ENCODE measurements at places on chromosomes 3 and 15.

- DNase-seq = peak; percentile 84
Observed at GRCh38 chr3:50320853-50321335, 1.7 kb downstream of the HYAL2 start.

DNA sequence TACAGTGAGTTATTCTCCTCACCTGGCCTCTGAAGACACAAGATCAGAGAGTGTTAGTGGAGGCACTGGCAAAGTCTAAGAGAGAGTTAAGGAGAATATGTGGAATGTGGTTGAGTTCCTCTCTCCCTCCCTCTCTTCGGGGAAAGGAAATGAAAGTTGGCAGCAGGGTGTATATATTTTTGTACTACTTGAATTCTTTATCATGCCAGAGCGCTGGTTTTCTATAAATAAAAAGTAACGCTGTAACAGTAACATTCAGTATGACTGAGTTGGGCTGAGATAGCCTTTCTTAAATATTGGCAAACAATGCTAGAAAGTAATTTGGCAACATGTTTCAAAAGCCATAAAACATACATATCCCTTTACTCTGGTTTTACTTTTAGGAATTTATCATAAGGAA is 77.5 kb upstream of the TNFAIP8L3 start:
- DNase-seq = no peak

- DNase-seq = no peak
Observed at GRCh38 chr3:137926991-137927390, 83.0 kb upstream of the CLDN18 start.

GRCh38 chr3:180789774-180790173 is 110.5 kb upstream of the CCDC39 start:
- DNase-seq = no peak

- DNase-seq = no peak
Observed at GRCh38 chr3:48112813-48113212, 75.4 kb downstream of the CDC25A start.

DNA sequence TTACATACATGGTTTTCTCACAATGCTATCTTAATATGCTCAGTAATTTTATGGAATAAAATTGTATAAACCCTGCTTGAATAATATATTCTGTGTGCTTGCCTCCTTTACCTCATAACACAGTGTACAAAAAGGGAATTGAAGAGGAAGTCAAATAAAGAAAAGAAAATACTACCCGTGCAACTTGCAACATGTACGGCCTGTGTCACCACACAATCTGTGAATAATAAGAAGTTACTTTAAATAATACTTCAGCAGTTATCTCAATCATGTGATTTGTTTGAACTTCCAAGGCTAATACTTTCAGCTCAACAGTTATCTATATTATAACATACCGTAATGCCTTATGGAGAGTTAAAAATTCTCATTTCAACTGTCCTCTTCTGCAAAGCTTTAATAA is 58.1 kb upstream of the SATB1 start:
- no peak for DNase-seq

- no peak for DNase-seq
Observed at GRCh38 chr3:120846073-120846472, 61.9 kb upstream of the STXBP5L start.

DNA sequence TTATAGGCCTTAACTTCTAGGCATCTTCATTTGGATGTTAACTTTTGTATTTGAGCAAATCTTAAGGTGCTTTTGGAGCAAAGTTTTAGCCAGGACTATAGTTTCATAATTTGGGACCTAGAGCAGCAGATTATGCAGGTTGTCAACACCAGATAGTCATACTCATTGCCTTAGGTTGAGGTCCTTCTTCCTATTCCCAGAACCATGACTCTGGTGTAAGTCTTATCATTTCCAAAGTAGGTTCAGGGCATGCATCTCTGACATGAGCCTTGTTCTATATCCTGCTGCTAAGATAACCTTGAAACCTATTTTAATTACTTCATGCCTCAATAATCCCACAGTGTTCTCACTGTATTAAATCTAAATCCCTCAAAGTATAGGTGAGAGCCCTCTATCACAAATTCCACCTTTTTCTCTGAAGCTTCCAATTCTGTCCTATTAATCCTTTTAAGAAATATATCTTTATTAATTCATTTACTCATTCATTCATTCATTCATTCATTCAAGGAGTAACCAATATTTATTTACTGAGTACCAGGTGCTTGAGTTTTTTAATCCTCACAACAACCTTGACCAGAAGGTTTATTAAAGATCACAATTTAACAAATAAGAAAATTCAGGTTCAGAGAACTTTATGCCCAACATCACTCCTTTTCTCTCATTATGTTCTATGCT is 2.7 kb upstream of the FNDC3B start:
- DNase-seq = no peak

DNA sequence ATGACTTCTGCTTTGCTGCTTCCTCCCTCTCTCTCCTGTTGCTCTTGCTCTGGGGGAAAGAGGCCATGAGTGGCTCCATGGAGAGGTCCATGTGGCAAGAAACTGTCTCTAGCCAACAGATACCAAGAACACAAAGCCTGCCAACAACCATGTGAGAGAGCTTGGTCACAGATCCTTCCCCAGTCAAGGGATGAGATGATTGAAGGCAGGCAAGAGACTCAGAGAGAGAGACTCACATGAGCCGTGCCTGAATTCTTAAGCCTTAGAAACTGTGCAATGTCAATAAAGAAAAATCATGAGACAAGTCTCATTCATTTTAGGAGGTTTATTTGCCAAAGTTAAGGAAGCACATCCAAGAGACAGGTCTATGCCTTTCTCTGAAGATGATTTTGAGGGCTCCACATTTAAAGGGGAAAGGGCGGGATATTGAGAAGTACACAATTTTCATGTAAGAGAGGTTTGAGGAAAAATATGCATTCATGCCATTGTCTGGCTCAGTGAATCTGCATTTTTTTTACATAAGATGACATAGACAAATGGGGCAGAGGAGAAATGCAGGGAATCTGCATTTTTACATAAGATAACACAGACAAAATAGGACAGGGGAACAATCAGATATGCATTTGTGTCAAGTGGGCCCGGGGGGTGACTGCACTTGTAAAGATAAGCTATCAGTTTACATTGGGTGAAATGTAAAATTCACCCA is 59.5 kb upstream of the SUCLG2 start:
- no peak for DNase-seq

DNA sequence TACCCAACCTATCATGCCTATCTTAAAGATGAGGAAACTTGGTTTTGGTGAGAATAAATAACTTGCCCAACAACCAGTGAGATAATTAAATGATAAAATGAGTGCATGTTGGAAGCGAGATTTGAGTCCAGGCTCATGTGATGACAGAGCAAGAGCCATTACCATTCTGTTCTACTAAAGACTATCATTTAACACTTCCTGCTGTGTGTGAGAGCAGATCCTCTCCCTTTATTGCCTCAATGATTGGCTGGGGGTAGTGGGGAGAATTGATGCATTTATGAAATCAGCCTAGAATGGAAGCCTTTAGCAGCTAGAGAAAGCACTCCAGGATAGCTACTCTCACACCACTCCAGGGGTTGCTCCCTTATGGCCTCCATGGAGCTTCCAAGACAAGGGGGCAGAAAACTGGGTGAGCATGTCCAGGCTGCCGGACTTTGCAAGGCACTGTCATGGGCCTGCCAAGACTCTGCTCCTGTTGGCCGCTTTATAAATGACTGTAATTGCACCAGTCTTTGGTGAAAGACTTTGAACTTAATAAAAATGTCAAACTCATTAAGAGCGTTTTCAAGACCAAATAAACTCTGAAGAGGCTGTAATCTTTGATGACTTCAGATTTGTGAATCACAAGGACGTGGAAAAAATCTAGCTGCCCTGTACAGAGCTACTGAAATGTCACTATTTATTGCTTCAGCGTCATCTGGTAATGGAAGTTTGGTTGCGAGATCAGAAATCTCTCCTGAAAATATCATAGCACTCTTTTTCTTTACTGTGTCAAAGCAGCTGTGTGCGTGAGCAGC is 209.1 kb upstream of the NR2E3 start:
- DNase-seq = peak; percentile 22

DNA sequence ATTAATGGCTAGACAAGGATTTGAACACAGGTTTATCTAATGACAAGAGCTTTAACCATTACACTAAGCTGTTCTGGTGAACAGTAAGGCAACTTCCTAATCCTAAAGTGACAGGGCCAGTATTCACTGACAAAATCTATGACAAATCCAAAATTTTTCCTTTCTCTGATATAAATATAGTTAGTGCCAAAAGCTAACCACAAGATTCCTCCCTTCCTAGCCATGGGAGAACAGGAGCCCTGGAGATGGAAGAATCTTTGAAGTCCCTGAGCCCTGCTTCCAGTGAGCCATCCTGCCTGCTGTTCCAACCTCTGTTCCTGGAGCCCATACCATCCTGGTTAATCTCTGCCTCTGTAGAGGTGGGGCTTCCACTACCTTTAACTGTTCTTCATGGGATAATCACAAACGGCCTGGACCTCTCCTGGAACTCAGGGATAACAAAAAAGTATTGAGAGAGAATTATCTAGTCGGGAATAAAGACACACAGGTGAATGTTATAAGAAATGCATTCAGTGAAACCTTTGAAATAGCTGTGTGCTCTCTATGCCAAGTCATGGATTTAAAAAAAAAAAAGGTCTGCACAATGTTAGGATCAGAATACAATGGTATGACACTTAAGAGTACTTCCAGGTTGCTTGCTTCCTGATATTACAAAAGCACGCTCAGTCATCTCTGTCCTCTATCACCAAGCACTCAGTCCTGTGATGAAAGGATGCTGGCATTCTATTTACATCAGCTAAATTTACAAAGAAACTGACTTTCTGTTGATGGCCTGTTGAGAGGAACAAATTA is 235.8 kb downstream of the SUCLG2 start:
- DNase-seq = no peak
